ENCODE measurements at places on chromosomes 12 and 14. TPM values are rescaled to one million over a fixed set of nuclear protein-coding genes. Genes with fewer than 3 reads are reported as not detected.

The LRFN5 gene
- not detected for total RNA-seq

The FAR2 gene
- 26.6 TPM for total RNA-seq

DNA sequence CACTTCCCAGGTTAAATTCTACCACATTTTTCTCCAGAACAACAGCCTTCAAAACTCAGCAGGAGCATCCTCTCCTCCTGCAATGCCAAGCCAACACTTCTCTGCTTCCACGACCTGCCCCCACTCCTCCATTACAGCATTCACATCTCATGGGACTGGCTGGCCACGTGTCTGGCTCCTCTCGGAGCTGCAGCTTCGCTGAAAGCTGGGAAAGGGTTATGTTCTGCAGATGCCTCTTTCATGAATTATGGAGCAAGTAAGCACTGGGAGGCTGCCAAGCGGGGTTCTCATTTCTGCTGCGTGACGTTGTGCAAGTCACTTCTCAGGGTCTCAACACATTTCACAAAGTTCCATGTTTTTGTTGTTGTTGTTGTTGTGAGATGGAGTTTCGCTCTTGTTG is 142.2 kb upstream of the RFLNA start:
- no peak for DNase-seq

- DNase-seq: no peak
Measured at GRCh38 chr14:74324931-74325361, 22.2 kb upstream of the ABCD4 start.

The MYH6 gene
- 0.07 TPM for total RNA-seq

GRCh38 chr12:25550186-25550585 is 2.9 kb downstream of the LMNTD1 start:
- no peak for DNase-seq

- DNase-seq: no peak
Measured at GRCh38 chr12:111150921-111151840, 217.7 kb downstream of the PHETA1 start.

DNA sequence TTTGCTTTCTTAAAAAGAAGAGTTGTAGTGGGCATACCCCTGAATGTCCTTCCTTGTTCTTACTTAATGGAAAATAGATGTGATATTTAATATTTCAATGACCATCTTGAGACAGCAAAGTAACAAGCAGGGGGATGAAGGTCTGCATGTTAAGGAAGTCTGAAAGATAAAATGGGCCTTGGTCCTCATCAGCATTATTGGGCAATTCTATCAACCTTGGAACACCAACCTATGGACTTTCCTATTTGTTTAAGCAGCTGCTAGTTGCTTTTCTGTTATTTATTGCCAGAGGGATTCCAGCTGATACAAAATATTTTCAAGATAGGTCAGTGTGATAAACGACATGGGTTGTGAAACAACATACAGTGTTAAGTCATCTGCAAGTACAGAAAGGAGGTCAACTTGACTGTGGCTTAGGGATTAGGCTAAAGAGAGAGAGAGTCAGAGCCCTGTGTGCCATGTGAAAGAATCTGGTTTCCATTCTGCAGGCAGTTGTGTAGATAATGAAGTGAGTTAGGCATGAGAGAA is 16.4 kb upstream of the A2M start:
- DNase-seq: no peak

DNA sequence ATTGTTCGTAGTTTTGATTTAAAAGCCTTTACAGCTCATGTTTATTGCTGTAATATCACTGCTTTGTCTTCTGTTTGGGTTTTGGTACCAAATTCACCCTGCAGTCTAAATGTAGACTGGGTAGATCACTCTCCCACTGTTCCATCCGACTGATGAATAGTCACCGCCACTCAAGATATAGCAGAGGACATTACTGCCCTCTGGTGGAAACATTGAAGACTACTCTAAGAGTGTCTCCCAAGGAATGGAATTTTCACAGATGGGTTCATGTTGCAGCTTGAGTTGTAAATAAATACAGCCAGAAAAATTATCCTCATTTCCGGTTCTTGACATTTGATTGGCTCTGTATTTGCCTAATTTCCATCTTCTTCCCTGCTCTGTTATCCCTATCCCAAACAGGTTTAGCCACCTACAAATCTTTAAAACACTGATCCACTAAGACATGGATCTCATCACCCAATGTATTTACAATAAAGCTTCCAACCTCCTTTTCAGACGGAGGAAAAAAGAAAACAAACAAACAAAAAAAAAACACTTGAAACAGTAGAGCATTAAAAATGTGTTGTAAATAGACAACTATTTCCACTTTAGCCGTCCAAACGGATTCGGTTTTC is 198.3 kb upstream of the CPNE8 start:
- peak; percentile 37 for DNase-seq

DNA sequence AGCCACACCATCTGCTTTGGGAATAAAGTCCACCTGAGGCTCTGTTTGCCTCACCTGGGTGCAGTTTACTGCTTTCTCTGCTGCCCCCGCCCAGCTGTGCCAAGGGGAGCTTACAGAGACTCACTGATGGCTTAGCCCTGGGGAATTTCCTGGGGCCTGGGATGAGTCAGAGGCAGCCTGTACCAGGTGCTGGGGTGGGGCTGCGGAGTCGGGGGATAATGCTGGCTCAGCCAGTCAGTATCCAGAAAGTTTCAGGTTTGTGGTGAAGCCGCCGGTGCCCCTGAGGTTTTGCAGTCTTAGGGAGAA is 22.3 kb downstream of the PLEKHG3 start:
- DNase-seq: no peak

GRCh38 chr14:92590941-92591340 is 77.4 kb downstream of the RIN3 start:
- no peak for DNase-seq
